ENCODE measurements at places on chromosomes 6 and 20. TPM values are rescaled to one million over a fixed set of nuclear protein-coding genes. Genes with fewer than 3 reads are reported as not detected.

- DNase-seq = no peak
Observed at GRCh38 chr6:35809809-35810208, 4.7 kb downstream of the LHFPL5 start.

- DNase-seq = no peak
Observed at GRCh38 chr6:41228616-41229015, 467 bp downstream of the TREML4 start.

DNA sequence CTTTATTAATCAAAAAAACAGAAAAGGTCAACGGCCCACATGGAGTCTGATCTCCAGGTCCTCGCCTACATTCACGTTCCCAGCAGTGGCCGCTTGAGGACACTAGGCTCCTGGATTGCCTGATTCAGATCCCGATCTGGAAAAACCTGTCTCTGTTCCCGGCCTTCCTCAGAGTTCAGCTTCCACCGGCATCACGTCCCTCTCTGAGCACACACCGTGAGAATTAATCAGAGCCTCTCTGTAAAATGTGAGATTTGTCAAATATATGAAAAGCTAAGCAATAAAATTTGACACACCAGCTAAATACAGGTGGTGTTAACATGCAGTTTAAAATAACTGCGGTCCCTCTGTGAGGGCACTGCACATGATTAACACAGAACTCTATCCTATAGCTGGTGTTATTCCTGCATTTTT lies 122.8 kb upstream of the COL21A1 start:
- DNase-seq = no peak

RBM24 gene
- 0.45 TPM for total RNA-seq

FAM162B gene
- 1.1 TPM for total RNA-seq

Measured in mesothelial cell of epicardium (in vitro differentiated cells).